ENCODE measurements at places on chromosomes 16 and 17. TPM values are rescaled to one million over a fixed set of nuclear protein-coding genes. Genes with fewer than 3 reads are reported as not detected.

KRTAP9-8 gene
- not detected for total RNA-seq

DPEP2NB gene
- total RNA-seq: not detected

PLCD3 gene
- total RNA-seq: 41.1 TPM

ARRB2 gene
- total RNA-seq: 25.2 TPM

PDIA2 gene
- not detected for total RNA-seq

GABARAP gene
- 620 TPM for total RNA-seq

ANTKMT gene
- 30.4 TPM for total RNA-seq

ABCA8 gene
- total RNA-seq: 46.2 TPM

HS3ST2 gene
- total RNA-seq: 9.1 TPM

STX1B gene
- total RNA-seq: 2.6 TPM

TEKT5 gene
- total RNA-seq: not detected

PRSS36 gene
- total RNA-seq: 2.0 TPM

SMG1 gene
- total RNA-seq: 132 TPM

MYO19 gene
- total RNA-seq: 28.6 TPM

GRCh38 chr16:23148166-23148512 is 1.1 kb downstream of the USP31 start:
- no peak for DNase-seq

DNA sequence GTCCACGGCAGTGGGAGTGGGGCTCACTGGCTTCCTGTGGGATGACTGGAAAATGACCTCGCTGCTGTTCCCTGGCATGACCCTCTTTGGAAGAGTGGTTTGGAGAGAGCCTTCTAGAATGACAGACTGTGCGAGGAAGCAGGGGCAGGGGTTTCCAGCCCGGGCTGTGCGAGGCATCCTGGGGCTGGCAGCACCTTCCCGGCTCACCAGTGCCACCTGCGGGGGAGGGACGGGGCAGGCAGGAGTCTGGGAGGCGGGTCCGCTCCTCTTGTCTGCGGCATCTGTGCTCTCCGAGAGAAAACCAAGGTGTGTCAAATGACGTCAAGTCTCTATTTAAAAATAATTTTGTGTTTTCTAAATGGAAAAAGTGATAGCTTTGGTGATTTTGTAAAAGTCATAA is 7.8 kb upstream of the RNF213 start:
- DNase-seq: peak; percentile 84

DNA sequence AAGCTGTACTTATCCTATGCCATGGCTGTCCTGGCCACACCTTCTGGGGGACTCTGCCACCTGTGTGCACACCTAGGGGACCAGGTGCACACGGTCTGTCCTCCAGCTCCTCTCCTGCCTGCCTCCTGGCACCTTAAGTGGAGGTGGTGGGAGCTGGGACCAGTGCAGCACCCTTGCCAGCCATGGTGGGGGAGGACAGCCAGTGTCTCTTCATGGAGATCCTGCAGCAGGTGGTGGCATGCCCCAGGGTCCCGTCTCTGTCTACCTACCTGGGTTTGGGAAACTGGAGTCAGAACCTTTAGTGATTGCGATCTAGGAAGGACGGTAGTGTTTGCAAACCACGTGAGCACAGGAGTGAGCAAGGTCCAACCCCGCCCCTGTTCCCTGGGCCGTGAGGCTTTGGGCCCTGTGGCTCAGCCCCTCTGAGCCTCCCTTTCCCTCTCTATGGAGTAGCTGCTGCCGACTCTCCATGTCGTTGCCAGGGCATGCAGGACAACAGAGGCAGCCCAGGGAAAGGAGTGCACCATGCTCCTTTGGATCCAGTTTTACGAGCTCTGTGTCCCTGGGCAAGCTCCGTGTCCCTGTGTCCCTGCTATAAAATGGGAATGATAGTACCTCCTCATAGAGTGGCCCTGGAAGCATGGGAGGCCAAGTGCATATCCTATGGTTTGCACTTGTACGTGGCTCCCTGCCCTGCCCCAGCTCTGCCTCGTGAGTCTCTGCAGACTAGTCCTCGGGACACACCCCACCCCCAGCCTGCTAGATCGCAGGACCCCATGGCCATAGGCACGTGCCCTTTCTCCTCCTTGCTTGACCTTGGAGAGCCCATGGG is 7.1 kb downstream of the ADGRG1 start:
- no peak for DNase-seq

DNA sequence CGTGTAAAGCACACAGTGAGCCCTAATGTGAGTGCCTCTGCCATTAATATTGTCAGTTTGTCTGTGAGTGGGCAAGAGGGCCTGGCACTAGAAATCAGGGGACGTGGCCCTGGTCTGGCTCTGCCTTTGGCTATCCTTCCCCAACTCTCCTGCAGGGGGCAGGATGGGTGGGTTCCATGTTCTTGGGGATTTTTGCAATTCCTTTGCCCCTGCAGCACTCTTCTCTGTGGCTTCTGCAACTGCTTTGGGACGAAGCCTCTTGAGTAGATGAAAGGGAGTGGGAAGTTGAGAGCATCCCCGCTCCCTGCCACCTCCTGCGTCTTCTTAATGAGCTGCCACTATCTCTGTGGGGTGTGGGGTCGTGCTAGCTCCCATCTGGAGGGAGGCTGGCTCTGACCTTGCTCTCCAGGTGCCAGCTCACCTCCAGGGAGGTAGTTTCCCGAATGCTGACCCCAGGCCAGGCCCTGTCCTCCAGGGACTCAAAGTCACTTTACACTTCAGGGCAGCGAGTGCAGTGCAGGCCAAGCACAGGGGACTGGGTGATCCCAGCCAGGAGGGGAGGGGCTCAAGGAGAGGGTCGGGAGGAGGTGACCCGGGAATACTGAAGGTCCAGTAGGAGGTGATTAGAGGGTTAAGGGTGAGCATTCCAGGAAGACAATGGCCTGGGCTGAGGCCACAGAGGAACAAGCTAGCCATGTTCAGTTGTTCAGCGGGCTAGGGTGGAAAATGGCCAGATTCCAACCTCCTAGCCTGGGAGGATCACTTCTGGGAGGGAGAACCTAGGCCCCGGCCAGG is 121.0 kb upstream of the NLRP1 start:
- DNase-seq: no peak

- DNase-seq: no peak
These were observed 23.2 kb downstream of the LSM12 start for GRCh38 chr17:44043272-44043696.

DNA sequence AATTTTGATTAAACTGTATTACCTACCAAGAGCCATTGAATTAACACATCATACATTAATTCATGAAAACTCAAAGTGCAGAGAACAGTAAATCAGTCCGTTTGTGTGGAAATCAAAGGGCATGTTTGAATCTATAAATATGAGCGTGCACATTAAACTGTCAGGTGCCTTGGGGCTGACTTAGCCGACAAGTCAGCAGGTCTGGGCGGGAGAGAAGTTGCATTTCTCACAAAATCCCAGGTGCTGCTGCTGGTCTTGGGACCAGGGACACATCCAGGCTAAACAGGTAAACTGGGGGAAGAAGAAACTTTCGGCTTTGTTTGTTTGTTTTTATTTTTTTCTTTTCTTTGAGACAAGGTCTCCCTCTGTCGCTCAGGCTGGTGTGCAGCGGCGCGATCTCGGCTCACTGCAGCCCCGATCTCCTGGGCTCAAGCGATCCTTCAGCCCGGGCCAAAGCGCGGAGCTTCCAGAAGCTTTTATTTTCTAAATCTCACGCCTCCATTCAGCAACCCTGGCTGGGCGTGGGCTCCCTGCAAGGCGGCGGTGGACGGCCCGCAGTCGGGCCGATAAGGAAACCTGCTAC is 213.9 kb downstream of the MRTFB start:
- DNase-seq: peak; percentile 39

- no peak for DNase-seq
These were observed 37.2 kb downstream of the SLC38A8 start for GRCh38 chr16:84005391-84005790.

DNA sequence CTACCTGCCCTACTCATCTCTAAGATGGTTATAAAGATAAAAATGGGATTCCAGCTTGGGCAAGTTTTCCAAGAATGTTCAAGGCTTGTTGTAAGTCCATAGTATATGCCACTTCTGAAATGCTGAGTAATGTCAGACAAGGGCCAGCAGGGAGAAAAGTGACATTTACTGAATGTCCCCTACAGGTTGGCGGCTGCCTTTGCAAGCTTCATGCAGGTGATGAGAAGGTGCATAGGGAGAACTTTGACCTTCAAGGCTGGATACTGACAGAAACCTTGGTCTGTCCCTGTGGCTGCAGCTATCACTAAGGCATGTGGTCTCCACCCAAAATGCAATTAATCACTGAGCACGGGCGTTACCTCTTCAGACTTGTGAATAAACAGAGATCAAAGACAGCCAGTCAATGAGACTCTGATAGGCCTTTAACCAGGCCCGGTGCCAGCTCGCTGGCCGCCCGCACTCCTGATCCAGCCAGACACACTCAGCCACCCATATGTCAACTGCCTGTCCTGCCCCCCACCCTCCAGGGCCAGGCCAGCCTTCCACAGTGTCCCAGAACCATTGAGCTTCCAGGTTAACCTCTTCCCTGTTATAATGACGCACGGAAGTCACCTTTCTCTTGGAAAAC is 26.8 kb upstream of the AXIN2 start:
- DNase-seq: no peak

DNA sequence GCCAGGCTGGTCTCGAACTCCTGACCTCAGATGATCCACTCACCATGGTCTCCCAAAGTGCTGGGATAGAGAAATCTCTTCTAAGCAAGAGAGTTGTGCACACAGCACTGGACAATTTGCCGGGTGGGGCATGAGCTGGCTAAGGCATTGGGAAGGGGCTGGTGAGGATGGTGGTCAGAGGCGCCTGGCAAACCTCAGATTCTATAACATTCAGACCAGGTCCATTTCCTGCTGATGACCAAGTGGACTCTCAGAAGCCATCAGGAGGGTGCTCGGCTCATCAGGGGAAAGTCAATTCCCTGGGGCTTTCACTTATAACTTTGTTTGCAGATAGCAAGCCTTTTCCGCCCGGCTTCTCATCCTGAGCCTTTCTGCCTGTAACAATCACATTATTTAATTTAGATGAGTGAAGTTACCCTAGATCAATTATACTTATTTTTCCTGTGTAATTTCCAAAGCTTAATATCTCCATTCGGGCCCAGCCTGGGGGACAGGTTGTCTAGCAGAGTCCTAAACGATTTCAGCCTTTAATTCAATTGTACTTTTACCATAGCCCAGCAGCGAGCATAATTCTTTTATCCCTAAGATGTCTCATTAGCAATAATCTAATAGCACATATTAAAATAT is 15.0 kb upstream of the SLC6A2 start:
- no peak for DNase-seq

- DNase-seq: no peak
These were observed 22.6 kb downstream of the ZFHX3 start for GRCh38 chr16:73025151-73025855.

DNA sequence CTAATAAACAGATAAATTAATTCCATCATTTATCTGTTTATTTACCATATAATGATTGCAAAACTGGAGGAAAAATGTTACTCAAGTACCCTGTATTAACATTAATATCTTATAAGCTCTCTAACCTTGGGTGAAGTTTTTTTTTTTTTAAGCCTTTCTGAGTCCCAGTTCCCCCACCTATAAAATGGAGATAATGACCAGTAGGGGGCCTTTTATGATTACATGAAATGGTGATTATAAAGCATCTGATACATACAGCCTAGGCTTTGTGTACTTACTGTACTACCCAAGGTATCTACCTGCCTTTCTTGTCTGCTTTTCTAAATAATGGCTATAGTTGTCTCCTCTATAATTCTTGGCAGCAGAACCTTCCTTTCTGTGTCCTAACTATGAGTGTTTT is 22.6 kb downstream of the LRRC36 start:
- DNase-seq: no peak

DNA sequence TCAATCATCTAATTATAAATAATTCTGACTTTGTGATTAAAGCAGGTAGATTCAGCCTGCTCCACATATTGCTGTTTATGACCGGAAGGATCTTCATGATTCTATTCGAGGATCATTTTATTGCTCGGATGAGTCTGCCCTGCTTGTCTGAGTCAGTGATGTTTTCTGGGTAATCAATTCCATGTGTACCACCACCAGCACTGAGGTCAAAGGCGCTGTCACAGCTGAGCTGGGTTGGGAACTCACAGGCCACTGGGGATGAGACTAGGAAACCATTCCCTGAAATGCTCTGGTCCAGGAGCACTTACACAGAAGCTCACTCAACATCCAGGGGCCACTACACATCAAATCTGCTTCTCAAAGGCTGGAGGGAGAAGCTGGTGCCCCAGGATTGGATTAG is 30.4 kb upstream of the ERN1 start:
- DNase-seq: no peak

- DNase-seq: no peak
These were observed 26.4 kb downstream of the RNF135 start for GRCh38 chr17:30997270-30997669.

GRCh38 chr16:19696328-19696727 is 21.7 kb downstream of the KNOP1 start:
- DNase-seq: peak; percentile 74

DNA sequence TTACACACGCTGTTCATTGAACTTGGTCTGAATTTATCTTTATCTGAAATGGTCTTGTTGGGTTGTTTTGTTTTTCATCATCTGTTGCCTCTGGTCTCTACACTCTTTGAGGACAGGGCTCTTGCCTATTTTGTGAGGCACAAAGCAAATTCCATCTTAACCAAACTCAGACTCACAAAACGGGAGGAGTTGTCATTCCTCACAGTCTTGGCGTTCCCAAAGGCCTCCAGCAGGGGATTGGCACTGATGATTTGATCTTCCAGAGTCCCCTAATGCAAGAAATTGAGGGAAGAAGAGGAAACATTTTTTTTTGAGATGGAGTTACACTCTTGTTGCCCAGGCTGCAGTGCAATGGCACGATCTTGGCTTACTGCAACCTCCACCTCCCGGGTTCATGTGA is 8.7 kb downstream of the MYH3 start:
- no peak for DNase-seq

GRCh38 chr17:41986634-41987033 is 20.0 kb downstream of the CNP start:
- no peak for DNase-seq

DNA sequence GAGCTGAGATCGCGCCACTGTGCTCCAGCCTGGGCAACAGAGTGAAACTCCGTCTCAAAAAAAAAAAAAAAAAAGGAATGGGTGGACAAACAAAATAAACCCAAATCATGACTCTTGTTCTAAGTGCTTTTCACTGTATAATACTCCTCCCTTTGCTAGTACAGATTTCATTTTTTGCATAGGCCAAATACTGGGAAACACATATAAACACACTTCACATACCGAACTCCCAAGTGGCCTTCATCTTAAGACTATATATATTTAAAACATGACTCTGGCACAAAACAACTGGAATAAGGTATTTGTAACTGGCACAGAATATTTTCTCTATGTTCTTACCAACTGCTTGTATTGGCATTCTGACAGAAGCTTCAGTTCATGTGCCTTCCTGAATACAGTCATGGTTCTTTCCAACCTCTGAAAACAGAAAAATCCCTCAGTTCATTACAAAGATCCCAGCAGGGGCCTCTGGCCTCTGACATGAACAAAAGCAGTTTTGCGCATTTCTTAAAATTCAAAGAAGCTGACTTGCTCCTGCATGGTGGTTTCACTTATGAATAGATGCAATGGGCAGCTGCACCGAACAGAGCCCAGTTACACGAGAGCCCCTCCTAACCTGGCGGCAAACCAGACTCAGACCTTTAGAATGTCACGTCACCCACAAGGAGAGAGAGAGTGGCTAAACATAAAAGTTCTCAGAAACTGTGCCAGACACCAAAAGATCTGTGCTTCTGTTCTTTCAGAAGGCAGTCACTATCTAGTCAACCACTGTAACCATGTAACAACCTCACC is 19.1 kb upstream of the COPRS start:
- DNase-seq: no peak

Measured in breast epithelium (tissue), 4 donors.